ENCODE measurements at places on chromosomes 16 and 17. TPM values are rescaled to one million over a fixed set of nuclear protein-coding genes. Genes with fewer than 3 reads are reported as not detected.
A peak's percentile ranks its signal among the peaks of the same experiment; 100 is the strongest.

Gene RAB26
- total RNA-seq, result 0.34 TPM

Gene CACNG1
- not detected for total RNA-seq

Gene ITGB4
- 1.8 TPM for total RNA-seq

Gene CHST6
- not detected for total RNA-seq

DNA sequence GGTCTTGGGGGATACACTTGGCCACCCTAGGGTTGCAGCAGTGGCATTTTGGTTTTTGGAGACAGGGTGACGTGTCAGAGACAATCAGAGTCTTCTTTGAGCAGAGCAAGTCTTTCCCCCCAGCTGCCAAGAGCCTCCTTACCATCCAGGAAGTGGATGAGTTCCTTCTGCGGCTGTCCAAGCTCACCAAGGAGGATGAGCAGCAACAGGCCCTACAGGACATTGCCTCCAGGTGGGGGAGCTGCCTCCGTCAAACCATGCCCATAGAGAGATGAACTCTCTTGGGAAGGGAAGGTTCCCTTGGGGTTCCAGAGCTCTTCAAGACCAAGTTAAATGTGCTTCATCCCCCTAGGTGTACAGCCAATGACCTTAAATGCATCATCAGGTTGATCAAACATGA is 11.3 kb downstream of the LIG3 start:
- DNase-seq, result no peak

DNA sequence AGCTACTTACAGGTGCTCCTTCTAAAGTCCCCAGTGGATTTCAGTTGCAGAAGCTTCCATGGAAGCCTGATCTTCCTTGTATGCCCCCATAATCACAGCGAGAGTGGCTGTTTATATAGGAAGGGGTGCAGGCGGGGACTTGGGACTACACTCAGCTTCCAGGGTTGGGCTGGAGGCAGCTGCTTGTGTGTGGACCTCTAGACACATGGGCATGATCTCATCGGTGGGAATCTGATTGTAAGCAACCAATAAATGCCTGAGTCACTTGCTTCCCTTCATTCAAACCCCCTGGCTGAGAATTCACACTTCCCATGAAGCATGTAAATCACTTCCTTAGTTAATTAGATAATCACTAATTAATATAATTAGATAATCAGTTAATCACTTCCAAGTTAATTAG is 1.0 kb upstream of the KRT20 start:
- no peak for DNase-seq

GRCh38 chr16:4944333-4945281 is 7.7 kb upstream of the PPL start:
- DNase-seq, result peak; percentile 25
